Stimulated activated CD8-positive, alpha-beta memory T cell treated with anti-CD3 and anti-CD28 coated beads, Interleukin-7, amount 100 ng/mL, for 24 hours (primary cell): ENCODE measurements at places on chromosomes 16 and 17.
A peak's percentile ranks its signal among the peaks of the same experiment; 100 is the strongest.

DNA sequence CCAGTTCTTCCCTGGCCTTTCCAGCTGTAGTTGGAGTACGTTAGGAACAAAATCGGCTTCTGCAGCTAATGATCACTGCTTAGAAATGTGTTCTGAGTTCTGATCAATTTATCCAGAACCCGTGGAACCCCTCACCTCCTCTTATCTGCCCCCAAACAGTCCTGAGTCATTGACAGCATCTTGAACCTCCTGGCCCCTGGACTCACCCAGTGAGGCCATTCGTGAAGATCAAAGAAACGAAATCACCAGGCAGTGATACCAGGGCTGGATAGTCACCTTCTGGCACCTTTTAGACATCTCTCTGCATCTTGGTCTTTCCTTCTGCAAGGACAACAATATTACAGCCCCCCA, 17.0 kb upstream of the EXOC7 start:
- DNase-seq, result no peak

DNA sequence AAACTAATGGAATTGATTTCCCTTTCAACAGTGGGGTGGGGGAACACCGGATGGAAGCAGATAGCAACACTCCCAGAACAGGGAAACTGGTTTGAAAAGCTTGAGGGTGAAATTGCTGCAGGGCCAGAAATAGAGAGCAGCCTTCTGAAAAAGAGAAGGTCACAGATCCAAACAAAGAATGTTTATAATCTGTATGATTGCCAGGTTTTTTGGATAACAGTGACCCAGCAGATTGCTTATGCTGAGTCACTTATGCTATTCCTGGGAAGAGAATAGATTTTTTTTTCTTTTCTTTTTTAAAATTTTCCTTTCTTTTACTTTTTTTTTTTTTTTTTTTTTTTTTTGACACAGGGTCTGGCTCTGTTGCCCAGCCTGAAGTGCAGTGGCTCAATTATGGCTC, 641.3 kb downstream of the KCNJ2 start:
- no peak for DNase-seq

DNA sequence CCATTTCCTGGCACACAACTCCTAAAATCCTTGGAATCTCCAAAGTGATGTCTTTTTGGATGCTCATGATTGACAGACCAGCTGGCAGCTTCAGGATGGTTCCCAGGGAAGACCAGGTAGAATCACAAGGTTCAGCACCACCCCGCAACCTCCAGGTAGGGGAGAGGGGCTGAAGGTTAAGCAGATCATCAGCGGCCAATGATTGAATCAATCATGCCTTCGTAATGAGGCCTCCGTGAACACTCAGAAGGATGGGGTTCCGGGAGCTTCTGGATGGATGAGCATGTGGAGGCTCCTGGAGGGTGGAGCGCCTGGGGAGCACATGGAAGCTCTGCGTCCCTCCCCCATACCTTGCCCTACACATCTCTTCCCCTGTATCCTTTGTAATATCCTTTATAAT, 185.9 kb downstream of the SEC14L1 start:
- DNase-seq, result no peak

DNA sequence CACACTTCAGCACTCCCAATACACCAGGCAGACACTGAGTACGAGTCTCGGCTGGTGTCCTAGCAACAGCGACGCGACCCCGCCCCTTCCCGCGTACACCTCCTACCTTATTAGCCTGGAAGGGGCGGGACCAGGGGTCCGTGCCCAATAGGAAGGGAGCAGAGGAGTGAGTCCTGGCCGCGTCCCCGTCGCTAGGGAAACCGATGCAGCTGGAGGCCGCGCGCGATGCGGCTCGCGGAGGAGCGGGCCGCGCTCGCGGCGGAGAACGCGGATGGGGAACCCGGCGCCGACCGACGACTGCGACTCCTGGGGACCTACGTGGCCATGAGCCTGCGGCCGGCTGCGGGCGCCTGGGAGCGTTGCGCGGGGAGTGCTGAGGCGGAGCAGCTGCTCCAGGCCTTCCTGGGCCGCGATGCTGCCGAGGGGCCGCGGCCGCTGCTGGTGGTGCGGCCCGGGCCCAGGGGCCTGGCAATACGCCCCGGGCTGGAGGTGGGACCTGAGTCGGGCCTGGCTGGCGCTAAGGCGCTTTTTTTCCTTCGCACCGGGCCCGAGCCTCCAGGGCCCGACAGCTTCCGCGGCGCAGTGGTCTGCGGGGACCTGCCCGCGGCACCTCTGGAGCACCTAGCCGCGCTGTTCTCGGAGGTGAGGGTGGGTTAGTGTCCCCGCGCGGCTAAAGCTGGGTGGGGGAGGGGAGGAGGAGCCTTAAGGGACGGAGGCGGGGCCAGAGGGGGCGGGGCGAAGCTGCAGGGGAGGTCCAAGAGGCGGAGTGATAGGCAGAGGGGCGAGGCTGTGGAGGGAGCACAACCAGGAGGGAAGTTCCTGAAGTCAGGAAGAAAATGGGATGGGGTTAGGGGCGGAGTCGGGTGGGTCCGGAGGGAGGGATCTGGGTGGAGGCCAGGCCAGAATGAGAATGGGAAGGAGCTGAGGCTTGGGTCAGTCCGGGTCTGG, at the start of gene DNAH9:
TSS of gene DNAH9 (plus strand) at position 197 of the 948 bp plus-strand sequence. CDS start at position 226, 29 bp downstream.
- peak; percentile 4 for DNase-seq

DNA sequence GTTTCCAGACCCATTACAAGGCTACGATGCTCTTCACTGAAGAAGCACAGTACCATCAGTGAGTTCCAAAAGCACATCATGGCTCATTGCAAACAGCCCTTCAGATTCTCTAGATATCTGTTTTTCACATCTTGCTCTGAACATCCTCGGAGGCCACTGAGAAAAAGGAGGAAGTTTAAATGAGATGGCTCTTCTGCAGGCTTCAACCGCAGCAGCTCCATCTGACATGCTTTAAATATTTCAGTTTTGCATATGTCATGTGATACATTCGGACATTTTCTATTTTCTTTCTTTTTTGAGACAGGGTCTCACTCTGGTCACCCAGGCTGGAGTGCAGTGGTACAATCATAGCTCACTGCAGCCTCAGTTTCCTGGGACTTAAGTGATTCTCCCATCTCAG, 396.8 kb downstream of the NPIPA8 start:
- DNase-seq, result no peak

DNA sequence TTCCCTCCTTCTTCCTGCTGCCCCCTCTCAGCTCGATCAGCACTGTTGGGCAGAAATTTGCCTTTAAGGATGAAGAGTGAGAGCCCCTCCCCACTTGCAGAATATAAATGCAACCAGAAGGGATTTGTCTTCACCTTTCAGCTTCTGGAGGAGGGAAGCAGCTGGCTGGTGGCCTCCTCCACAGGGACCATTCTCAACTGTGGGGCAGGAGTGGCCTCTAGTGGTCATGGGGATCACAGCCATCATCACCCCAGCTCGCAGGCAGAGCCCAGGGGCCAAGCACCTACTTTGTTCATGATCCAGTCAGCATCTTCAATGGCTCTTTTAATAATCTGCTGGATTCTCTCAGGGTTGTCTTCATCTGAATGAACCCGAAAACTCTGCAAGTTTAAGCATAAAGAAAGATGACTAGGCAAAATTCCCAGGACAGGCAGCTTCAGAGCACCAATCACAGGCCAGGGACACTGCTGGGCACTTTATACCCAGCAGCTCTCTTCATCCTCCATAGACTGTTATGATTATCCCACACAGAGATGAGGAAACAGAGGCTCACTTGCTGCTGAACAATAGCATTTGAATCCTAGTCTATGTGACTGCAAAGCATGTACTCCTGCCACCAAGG, 13.1 kb downstream of the LYRM9 start:
- DNase-seq, result peak; percentile 37

DNA sequence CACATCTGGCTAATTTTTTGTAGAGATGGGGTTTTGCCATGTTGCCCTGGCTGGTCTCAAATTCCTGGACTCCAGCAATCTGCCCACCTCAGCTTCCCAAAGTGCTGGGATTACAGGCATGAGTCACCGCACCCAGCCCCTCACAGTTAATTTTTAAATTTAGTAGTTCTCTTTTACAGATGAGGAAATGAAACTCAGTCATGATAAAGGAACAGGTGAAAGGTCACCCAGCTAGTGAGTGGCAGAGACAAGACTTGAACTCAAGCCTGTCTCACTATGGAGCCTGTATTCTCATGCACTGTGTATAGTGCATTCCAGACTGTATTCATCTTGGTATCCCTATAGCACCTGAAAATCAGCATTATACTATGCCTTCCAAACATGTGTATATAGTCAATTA, 77.1 kb upstream of the WSB1 start:
- no peak for DNase-seq

DNA sequence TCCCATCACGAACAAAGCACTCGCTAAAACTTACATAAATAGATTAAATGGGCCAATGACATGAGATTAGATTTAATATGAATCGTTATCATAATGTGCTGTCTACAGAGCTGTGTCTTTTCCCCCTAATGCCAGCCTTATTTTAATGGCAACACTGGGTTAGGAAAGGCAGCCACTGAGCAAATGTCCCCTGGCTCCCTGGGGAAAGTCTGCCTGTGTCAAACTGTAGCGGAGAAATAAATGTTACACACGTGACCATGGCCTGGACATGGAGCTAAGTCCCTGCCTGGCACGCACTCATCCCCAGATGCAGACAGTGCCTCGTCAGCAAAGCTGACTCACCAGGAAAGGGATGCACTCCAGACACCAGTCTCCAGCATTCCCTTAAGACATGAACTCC, 61.3 kb upstream of the SDK2 start:
- no peak for DNase-seq

DNA sequence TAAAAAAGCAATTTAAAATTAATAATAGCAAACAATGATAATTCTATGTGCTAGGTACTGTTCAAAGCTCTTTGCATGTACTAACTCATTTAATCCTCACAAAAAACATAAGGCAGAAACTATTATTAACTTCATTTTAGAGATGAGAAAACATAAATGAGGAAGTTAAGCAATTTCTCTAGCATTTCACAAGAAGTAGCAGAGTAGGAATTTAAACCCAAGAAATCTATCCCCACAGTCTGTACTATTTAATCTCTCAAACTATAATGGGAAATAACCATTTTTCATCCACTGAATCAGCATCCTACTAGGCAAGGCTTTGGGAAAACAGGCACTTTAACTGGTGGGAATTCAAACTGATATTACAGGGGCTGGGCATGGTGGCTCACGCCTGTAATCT, 42.2 kb upstream of the INTS2 start:
- DNase-seq, result no peak

DNA sequence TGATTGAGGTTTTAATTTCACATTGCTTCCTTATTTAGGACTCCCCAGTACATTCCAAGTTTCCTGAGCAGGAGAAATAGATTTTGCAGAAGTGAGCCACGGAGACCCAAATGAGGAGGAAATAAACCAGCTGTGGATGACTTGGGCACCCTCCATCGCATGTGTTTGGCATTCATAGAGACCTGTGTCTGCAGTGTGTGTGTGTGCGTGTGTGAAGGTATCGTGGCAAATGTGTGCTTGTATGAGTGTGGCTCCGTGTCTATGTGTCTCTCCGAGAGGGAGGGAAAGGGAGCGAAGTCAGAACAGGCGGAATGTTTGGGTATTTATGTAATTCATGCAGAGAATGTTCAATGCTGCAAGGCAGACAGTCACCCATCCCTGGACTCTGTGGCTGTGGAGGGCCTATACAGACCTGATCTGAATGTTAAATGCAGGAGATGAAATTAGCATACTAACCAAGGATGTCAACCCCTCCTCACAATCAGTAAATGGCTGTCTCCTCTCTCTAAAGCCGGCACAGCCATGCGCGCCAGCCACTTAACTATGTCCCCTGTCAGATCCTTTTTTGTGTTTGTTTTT, 186.0 kb upstream of the ZFHX3 start:
- no peak for DNase-seq

DNA sequence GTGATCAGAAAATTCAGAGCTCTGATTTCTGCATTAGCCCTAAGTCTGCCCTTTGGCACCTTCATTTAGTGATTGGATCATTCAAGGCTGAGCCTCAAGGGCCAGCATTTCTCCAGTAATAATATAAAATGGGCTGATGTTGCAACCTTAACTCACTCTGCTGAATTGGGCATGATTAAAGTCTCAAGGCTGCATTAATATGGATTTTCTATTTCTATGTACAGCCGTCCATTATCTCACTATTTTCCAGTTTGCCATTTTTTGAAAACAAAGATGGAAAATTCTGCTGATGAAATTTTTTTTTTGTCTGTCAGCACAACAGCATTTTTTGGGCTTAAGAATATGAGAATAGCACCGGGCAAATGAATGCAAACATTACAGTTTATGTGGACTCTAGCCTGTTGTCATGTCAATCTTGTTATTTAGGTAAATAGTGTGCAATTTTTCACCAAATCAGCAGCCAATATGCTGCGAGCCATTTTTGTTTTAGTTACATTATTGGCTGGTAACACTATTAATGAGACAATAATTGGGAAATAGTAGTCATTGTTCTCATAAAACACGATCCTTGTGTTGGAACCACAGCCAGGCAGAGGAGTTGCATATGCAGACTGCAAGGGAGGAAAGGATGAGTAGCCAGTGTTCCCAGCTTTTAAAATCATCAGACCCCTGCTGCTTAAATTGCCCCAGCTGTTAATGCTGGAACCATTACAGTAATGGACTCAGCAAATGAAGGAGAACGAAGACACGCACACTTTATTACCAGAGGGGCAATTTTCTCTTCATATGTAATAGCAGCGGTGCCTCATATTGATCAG, 10.5 kb downstream of the FTO start:
- no peak for DNase-seq

DNA sequence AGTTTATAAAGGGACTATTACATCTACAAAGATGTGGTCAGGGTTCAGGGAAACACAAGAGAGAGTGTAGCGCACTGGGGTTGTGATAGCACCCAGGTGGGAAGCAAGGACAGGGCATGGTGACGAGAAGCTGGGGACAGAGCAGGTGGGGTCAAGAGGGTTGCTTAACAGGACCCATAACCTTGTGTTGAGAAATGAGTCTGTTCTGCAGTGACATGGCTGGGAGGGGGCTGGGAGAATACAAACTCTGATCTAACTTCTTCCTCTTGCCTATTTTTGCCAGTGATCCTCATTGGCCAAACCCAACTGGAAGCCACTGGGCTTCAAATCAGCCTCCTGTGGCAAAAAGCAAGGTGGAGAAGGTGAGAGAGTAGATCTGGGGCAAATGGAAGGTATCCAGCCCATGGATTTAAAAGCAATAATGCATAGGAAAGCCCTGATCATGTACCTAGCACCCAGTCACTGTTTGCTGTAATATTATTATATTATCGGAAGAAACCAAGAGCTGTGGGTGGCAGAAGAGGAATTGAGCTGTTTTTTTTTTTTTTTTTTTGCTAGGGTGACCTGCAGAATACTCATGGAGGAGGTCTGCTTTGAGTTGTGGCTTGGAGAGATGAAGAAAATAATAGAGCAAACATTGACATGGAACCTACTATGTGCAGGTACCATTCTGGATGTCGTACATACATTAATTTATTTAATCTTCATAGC, 76.9 kb upstream of the ZFHX3 start:
- DNase-seq, result no peak

DNA sequence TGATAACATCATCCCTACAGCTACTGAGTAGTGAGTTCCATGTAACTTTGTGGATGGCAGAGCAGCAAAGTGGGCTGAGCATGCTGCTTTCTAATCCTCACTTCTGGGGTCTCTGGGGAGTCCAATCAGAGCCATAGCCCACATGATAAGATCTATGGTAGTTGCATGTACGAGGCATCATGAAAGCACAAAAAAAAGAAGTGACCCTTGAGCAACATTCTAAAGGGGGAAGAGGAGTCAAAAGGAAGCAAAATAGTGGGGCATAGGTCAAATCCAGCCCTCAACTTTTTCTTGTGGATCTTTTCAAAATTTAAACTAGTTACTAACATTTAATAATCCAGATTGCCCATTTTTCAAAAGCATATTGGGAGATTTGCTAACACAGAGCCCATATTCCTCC, 208.5 kb upstream of the TOX3 start:
- no peak for DNase-seq

GRCh38 chr17:7883781-7884386, 4.7 kb upstream of the CHD3 start:
- no peak for DNase-seq
